GM18507 (cell line): ENCODE measurements at places on chromosomes 2 and 18.

DNA sequence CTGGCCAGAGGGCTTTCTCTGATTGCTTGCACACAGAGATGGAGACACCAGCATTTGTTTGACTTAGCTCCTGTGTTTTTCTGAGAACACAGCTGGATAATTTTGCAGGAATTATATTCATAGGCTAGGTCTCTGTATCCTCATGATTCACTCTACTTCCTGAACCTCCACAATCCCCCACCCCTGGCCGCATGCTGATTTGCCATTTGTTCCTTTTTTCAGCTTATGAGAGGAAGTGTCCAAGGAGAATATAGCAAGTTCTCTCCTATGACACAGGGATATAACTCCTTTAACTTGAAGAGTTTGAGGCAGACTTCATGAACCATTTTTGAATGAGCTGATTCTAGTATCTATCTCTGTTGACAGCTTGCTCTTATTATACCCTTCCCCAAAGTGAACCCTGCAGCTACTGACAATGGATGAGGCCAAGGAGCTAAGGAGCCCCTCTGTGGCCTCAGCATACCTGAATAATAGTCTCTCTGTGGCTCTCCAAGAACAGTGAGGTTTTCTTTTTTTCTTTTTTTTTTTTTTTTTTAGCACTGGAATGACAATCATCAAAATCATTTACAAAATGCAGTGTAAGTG lies 15.4 kb downstream of the CAVIN2 start:
- no peak for DNase-seq

- no peak for DNase-seq
These were observed 1176.2 kb downstream of the SUCLG1 start for GRCh38 chr2:83282841-83283240.

DNA sequence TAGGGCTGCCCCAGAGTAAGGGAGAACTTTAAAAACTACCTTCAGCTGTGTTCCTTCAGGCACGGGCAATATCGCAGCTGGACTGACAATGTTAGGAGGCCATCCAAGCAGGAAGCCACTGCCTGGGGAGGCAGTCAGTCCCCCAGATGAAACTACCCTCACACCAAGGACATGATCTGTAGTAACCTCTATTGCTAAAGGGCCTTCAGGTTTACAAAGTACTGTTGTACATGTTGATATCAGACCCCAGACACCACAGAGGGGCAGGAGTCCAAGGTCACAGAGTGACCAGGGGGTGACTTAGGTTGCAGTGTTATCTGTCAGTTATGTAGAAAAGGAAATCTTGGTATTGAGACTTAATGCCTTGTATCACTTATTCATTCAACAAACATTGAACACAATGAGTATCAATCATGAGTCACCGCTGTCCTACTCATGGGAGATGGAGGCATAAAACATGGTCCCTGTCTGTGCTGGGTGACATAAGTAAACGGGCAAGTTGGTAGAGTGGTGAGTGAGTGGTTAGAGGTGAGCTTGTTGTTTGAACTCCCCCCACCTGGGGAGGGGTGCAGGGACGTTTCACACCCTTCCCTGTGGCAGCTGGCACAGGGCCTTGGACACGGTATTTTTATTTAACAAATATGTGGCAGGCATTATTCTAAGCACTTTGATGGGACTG lies 7.1 kb downstream of the CABLES1 start:
- no peak for DNase-seq

DNA sequence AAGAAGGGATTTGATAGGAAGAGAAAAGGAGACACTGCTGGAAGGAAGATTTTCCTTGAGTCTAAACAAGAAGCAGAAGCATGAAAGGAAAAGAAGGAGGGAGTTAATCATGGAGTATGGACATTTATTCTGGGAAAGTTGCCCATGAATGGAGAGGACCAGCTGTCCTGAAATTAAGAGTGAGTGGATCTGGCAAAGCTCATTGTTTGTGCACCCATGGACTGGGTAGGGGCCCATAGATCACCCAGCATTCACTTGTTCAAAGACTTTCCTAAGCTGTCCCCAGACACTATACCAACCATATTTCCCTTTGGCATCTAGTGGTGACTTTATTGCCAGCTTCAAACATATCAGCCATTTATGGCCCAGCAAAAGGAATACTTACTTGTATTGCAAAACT lies 422.7 kb downstream of the FBXO15 start:
- no peak for DNase-seq

- no peak for DNase-seq
These were observed 355.1 kb downstream of the EN1 start for GRCh38 chr2:118492335-118492734.

DNA sequence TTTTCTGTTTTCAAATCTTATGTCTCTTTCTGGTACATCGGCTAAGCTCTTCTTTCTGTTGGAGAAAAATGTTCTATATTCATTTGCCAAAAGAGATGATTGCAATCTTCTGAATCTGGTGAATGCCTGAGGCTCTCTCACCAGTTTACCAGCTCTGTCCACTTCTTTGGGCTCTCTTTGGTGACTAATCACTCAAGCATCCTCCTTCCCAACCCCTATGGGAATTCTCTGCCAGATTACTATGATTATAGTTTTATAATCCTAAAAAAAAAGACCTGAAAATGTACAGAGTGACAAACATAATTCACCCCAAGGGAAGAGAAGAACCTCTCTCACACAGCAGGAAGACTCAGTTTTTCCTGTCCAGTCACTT lies 187.3 kb downstream of the CAMKMT start:
- DNase-seq, result no peak

GRCh38 chr18:64936671-64937070 lies 787.8 kb upstream of the LINC00305 start:
- no peak for DNase-seq

DNA sequence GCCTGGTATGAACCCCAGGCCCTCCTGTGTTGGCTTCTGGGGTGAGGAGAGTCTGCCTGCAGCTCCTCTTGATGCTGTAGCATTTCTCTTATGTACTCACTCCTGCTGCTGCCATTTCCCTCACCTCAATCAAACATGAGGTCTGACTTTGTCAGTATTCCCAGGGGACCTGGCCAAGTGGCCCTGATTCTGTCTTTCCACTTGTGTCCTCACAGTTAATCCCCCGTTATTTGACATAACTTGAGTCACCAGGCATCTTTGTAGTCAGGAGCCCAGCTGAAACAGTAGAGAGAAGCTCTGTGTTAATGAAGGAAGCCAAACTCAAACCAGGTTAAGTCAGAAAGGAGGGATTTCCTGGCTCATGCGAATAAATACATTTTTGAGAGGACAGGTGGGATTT lies 55.0 kb downstream of the SLC9A2 start:
- DNase-seq, result no peak

DNA sequence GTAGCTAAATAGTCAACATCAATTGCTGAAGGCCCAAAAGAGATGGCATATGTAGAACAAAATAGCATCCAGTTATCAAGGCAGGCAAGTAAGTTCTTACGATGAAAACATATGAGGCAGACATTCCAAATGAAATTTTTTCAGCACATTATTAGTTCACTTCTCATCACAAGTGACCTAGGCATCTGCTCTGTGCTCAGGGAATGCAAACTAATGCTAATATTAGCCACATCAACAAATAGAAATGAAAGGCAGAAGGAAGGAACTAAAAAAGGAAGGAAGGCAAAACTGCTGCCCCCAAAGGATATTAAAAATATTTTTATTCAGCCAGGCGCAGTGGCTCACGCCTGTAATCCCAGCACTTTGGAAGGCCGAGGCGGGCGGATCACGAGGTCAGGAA lies 51.2 kb upstream of the ROCK1 start:
- DNase-seq, result no peak

DNA sequence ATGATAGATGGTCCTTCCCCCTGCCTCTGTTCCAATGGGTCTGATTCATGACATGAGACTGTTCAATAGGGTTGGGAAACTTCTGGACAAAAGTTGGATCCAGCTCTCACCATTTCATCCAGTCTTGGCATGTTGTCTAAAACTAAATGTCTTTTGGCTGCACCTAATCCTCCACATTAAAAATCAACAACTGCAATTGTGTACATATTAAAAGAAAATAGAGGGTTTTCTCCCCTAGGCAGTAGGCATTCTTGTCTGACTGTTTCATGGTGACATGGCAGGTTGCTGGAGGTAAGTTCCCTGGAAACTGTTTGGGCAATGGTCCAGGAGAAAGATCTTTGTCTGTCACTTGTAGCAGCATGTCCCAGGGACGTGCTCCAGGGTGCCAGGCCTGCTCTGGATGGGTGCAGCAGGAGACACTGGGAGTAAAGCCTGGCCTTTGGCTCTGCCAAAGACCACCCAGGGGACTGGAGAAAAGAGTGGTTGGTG lies 135.8 kb downstream of the TCF4 start:
- DNase-seq, result no peak

- no peak for DNase-seq
These were observed 1066.1 kb upstream of the FANCL start for GRCh38 chr2:59307196-59307595.

- no peak for DNase-seq
These were observed 444.6 kb downstream of the PARD3B start for GRCh38 chr2:204989877-204990276.

- DNase-seq, result no peak
These were observed 259.1 kb downstream of the LNPK start for GRCh38 chr2:175743011-175743410.

DNA sequence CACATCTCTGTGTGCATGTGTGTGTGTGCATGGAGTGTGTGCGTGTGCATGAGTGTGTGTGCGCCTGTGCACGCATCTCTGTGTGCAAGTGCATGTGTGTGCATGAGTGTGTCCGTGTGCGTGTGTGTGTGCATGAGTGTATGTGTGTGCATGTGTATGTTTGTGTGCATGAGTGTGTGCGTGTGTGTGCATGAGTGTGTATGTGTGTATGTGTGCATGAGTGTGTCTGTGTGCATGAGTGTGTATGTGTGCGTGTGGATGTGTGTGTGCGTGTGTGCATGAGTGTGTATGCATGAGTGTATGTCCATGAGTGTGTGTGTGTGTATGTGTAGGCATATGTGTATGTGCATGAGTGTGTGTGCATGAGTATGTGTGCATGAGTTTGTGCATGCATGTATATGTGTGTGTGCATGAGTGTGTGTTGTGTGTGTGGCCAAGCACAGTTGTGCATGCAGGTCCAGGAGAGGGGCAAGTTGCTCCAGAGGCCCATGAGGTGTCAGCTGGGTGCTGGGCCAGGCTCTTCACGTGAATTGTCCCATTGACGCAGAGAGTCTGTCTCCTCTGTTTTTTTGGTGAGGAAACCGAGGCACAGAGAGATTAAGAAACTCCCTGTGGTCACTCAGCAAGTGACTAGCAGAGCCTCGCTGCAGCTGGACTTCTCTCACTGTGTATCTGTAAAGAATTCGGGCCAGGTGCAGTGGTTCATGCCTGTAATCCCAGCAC lies 75.5 kb downstream of the ASB1 start:
- DNase-seq, result no peak

GRCh38 chr2:159807183-159808031 lies 9.4 kb upstream of the CD302 start:
- DNase-seq, result no peak

DNA sequence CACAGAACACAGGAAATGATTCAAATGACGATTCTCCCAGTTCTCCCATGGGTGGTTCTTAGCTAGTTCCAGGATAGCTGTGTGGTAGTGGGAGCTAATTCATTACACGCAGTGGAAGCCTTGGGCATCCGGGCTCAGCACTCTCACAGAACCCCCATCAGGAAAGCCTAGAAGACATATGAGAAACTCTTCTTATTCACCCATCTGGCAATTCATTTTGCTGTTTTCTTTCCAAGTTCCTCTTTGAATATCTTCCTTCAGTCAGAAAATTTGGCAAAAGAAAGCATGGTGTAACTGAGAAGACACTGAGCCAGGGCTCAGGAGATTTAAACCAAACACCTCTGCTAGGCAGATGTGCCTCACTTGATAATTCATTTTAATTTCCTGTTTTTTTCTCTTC lies 85.2 kb upstream of the FN1 start:
- no peak for DNase-seq

DNA sequence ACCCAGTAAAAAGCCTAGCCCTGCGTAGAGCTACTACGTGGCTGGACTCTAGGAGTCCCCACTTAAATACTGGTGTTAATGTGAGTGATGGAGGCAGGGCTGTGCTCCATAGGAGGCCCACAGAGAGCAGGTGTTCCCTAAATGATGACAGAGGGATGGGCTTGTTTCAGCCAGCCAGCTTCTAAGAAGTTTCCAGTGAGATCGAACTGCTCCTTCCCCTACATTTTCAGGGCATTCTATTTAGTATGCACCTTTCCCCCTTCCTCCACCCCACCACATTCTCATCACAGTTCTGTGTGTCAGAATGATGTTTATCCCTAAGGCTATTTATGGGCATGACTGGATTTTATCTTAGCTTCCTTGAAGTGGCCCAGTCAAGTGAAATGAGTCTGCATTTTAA lies 213.0 kb downstream of the TRIB2 start:
- no peak for DNase-seq

GRCh38 chr2:20135631-20136050 lies 84.2 kb upstream of the LAPTM4A start:
- DNase-seq, result peak; percentile 57
